ENCODE measurements at places on chromosomes 3 and 15. TPM values are rescaled to one million over a fixed set of nuclear protein-coding genes. Genes with fewer than 3 reads are reported as not detected.

DNA sequence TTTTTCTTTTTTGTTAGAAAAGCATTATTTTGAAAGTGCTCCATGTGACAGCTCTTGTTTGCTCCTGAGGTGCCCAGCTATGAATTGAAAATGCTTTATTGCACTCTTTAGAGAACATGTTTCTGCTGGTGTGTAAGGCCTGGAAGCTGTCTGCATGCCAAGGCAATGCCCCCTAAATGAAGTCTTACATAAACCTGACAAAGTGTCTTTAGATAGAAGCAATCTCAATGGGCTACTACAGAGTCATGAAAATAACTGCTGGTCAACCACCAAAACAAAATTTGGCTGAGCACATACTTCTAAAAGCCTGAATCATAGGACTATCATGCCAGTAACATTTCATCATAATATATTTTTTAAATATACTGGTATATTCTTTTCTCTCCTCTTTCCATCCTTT, 178.7 kb downstream of the THRB start:
- no peak for DNase-seq

Gene IL16
- 2.5 TPM for total RNA-seq

DNA sequence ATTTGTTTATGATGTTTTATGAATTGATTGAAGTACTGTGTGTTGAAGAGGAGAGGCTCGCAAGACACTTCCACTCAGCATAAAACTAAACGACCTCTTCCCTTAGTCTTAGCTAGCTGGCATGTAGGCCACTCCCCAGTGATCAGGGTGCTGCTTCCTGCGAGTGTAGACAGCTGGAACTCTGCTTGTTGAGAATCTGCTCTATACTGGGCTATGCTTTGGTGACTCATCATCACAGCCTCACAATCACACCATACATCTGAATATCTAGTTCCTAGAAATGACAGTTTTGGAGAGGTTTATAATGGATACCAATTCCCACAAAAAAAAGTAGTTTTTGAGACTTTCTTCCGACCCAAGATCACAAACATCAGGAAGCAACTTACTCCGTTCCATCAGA, 1.5 kb upstream of the SLC24A5 start:
- DNase-seq, result no peak

GRCh38 chr3:151816091-151816604, 2.2 kb downstream of the AADAC start:
- DNase-seq, result no peak

Gene ALS2CL
- 32.5 TPM for total RNA-seq

Data from cardiac septum (tissue), 1 donor.